ENCODE measurements at places on chromosomes 7 and 10.

DNA sequence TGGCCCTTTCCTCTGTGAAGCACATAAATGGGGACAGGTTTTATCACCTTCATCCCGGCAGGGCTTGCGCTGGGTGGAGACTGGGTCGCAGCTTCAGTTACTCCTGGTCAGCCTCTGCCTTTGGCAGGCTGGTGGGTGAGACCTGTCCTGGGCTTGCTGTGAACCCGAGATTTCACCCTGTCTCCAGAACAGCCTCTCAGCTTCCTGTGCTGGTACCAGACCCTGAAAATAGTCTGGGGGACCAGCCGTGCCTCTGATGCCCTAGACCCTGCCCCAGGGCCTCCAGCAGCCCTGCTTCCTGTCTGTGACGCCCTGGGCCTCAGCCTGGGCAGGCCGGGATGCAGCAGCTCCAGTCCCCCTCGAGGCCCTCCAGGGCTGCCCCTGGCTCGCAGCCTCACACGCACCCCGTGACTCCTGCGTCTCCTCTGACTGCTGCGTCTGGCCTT lies 13.2 kb upstream of the PWWP2B start:
- DNase-seq, result no peak

- DNase-seq, result no peak
Measured at GRCh38 chr7:119123326-119123725, 898.8 kb downstream of the ANKRD7 start.

- DNase-seq, result no peak
Measured at GRCh38 chr7:46880508-46881196, 701.3 kb downstream of the TNS3 start.

- DNase-seq, result no peak
Measured at GRCh38 chr10:79123547-79123963, 54.8 kb downstream of the ZMIZ1 start.

DNA sequence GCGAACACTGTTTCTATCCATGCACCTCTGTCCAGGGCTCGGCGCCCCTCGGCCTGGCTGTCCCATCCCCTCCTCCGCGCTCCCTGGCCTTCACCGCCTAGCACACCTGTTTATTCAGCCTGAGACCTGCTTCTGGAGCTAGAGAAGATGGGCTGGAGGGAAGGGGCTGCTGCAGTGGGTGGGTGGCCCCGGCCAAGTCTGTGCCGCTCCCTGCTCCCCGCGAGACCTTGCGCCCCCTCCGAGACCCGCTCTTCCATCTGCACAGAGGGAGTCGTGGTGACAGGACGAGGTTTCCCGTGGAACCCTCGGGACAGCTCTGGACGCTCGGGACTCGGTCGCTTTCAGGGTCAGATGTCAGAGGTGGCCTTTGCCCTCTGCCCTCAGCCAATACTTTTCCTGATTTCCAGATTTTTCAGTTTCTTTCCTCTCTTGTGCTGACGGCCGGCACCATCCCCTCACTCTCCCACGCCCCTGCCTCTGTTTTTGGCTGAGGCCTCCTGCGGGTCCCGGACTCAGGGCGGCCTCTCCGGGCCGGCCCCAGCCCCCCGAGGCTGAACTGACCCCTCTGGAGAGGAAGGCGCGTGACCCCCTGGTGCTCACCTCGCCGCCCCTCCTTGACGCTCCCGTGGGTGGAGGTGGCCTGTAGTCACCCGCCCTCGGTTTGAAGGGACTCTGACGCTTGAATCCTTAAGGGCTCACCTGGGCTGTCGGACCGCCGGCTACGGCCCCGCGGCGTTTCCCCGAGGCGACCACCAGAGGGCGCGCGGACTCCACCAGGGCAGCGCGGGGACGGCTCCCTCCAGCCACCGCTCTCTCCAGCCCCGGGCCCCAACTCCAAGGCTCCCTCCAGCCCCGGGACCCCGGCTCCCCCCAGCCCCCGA lies 15.6 kb downstream of the SHH start:
- peak; percentile 47 for DNase-seq

DNA sequence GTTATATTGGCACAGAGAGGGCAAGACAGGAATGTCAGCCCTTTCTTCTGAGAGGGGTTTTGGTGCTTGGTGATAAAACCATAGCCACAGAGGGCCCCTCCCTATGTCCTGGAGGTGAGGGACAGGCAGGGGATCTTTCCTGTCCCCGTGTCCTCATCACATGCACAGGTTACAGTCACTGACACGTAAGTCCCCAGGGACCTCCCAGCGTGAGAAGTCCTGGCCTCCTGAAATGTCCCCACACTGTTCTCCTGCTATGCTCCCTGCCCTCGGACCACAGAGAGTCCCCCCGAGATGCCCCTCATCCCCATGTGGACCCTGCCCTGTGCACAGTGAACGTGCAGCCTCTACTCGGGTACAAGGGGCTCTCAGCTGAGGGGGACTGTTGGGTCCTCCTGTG lies 260.4 kb downstream of the ZMYND11 start:
- DNase-seq, result no peak

GRCh38 chr10:129879655-129880054 lies 84.4 kb downstream of the EBF3 start:
- no peak for DNase-seq

- DNase-seq, result peak; percentile 2
Measured at GRCh38 chr10:76303682-76304316, 872.4 kb downstream of the LRMDA start.

GRCh38 chr10:21097926-21098355 lies 200.8 kb upstream of the NEBL start:
- DNase-seq, result no peak

GRCh38 chr10:24883176-24883575 lies 69.2 kb downstream of the PRTFDC1 start:
- no peak for DNase-seq

DNA sequence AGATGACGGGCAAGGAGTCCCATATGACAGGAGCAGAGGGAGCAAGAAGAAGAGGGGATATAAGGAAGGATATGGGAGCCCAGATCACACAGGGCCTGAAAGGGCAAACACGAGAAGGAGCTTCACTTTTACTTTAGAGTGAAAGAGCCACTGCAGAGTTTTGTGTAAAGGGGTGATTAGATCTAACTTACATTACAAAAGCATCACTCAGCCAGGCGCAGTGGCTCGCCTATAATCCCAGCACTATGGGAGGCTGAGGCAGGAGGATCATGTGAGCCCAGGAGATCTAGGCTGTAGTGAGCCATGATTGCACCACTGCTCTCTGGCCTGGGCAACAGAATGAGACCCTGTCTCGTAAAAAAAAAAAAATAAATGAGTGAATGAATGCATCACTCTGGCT lies 91.1 kb downstream of the MPP7 start:
- DNase-seq, result no peak

GRCh38 chr7:93148144-93148543 lies at the start of gene SAMD9L:
TSS of gene SAMD9L (minus strand) at chr7:93148385. CDS start at chr7:93135971, 12,414 bp downstream.
- no peak for DNase-seq

DNA sequence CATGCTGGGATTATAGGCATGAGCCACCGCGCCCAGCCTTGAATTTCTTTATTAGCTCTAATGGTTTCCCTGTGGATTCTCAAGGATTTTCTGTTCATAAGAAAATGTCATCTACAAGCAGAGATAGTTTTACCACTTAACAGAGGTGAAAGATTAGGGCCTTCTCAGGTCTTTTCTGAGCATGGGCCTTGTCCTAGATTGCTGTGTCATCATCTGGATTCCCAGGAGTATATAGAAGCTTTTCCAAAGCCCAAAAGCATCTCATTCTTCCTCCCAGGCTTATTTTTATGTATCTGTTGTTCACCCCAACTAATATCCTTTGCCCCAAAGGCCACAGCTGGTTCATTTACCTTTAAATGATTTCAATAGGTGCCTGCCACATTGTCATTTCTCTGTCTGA lies 13.7 kb upstream of the ZNF248 start:
- no peak for DNase-seq

GRCh38 chr10:11435581-11435981 lies 175.9 kb downstream of the USP6NL start:
- no peak for DNase-seq

DNA sequence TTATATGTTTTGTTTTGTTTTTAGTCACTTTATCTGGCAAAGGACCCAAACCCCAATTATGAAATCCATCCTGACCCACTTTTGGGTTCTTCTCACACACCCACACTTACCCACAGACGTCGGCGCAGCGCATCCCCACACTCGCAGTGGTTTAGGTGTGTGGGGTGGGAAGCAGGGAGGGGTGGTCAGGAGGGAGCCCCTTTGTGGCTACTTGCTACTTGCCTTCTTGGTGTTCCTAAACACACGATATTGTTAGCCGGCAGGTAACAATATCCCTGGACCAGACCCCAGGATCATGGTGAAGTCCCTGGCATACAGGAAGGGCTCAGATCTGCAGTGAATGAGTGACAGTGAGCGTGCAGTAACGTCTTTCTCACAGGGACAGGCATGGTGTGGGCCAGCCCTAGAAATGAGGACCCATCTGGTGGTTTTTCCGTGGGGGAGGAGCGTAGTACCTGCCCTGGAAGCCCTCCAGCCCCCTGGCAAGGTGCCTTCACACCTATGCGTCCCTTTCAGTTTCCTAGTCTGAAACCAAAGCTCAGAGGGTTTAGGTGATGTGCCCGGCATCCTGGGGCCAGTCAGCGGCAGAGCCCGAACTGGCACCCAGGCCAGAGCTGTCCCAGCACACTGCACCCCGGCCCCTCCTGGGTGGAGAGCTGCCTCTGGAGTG lies 4.4 kb downstream of the SPOCK2 start:
- peak; percentile 71 for DNase-seq

DNA sequence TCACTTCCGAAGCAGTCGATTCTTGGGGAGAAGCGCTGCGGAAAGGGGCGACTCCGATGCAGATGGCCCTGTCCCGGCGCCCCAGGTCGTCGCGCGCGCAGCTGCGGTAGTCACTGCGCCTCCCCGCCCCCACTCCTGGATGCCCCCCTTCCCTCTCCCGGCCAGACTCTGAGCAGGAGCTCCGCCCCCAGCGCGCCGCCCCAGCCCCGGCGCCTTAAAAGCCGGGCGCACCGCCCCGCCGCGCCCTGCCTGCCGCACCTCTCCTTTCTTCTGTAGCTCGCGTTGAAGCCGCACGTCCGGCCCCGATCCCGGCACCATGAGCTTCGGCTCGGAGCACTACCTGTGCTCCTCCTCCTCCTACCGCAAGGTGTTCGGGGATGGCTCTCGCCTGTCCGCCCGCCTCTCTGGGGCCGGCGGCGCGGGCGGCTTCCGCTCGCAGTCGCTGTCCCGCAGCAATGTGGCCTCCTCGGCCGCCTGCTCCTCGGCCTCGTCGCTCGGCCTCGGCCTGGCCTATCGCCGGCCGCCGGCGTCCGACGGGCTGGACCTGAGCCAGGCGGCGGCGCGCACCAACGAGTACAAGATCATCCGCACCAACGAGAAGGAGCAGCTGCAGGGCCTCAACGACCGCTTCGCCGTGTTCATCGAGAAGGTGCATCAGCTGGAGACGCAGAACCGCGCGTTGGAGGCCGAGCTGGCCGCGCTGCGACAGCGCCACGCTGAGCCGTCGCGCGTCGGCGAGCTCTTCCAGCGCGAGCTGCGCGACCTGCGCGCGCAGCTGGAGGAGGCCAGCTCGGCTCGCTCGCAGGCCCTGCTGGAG lies at the start of gene INA:
Gene INA (plus strand): TSS at position 243 of the 817 bp plus-strand sequence. CDS start 74 bp downstream, at position 317.
- no peak for DNase-seq

GRCh38 chr10:76667408-76668370 lies 969.9 kb downstream of the KCNMA1 start:
- DNase-seq, result no peak

DNA sequence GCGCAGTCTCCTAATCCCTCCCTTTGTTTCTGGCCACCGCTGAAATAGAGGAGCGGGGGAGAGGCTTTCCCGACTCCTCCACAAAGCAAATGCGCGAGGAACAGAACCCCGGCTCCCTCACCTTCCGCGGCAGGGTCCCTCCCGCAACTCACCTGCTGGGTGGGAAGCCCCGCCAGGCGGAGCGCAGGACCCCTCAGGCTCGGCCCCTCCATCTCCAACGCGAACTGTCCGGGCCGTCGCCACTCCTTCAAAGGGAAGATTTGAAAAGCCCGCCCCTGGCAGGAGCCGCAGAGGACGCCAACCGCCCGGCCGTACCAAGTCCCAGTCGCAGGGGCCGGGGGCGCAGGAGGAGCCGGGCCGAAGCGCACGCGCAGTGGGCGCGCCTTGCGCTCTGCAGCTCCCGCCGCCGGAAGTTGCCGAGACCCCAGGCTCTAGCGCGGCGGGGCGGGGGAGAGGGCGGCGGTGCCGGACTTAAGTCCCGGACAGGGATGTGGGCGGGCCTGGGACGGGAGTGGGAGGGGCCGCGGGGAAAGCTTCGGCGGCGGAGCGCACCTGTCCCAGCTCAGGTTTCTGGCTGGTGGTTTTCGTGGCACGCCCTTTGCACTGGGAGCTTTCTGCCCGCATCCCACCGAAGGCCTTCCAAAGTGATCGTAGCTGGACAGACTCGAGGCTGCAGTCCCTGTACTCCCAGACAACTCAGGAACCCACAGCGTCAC lies at the start of gene RTKN2:
Gene RTKN2 (minus strand): TSS at position 446 of the 716 bp plus-strand sequence. CDS start 234 bp downstream, at position 212.
- DNase-seq, result peak; percentile 51

All from T-cell (primary cell).